ENCODE measurements at places on chromosomes 12 and 14.

DNA sequence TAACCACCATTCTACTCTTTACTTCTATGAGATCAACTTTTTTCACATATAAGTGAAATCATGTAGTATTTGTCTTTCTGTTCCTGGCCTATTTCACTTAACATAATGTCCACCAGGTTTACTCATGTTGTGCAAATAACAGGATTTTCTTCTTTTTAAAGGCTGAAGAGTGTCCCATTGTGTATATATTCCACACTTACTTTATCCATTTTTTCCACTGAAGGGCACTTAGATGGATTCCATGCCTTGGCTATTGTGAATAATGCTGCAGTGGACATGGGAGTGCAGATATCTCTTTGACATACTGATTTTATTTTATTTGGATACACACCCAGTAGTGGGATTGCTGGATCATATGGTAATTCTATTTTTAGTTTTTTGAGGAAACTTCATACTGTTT, 181.1 kb upstream of the HMGA2 start:
- DNase-seq: no peak

DNA sequence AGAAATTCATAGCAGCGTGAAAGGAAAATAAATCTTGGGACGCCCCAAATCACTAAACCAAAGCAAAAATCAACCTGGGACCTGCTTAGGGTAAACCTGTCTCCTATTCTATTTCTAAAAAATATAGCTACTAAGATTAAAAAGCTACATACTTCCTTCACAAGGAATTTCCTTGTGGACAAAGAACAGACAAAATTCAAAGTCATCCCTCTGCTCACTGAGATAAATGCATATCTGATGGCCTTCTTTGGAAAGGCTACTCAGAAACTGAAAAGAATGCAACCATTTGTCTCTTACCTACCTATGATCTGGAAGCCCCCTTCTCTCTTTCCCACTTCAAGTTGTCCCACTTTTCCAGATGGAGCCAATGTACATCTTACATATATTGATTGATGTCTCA, 93.0 kb upstream of the CNOT2 start:
- DNase-seq: no peak

DNA sequence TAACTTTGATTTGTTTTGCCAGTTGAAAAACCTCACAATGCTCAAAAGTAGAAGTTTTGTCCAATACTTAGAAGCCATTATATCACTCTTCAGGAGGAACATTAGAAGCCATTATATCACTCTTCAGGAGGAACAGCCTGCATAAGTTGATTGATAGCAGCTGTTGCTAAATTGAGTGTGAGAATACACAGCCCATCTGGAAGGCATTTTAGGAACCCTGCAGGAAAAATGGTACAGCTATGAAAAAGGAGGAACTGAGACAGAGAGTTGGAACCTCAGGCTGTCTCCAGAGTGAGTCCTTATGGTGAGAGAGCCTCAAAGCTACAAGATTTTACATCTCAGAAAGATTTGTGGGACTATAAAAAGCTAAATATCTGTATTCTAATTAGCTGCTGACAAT, 207.0 kb downstream of the MYRFL start:
- no peak for DNase-seq

DNA sequence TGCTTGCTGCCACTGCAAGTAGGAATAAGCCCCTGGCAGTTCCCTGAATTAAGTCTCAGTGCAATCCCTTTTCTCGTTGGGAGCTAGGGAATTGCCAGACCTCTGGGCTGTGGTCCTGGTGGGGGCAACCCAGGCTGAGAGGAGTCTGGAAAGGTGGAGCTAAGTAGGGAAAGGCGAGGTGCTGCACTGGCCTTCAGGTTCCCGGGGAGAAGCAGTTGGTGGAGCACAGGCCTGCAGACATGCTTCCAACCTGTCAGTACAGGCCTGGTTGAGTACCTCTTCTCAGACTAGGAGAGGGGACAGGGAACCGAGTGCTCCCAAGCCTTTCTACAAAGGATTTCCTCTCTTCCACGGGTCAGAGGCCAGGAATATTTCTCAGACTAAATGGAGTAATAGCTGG, 1.5 kb downstream of the NRIP2 start:
- DNase-seq: no peak

DNA sequence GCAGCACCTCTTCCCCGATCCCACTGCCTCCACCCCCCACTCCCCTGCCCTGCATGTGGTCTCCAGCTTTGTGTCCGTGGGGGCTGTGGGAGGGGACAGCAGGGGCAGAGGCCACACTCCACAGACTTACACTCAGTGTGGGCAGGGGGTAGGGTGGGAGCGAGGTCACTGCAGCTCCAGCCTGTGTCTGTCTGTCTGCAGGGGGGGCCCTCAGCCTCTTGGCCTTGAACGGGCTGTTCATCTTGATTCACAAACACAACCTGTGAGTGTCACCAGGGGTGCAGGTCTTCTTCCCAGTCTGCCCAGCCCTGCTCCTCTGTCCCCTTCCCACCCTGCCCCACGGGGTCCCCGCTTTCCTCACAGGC, 6.5 kb downstream of the NOC4L start:
- no peak for DNase-seq

DNA sequence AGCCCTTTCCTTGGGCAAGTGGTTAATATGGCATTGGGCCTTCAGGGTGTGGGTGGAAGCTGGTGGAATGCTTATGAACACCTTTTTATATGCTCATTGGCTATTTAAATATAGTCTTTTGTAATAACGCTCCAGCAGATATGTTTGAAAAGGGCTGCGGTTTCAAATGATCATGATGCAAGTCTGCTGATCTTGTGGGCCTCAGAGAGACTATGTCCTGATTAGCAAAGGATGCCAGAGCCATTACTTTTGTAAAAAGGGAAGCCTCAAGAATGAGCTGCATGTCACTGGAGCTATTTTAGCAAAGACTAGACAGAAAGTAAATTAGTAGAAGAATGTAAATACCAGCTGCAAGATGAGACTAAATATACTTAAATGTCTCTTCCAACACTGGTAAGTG, 200.5 kb downstream of the GXYLT1 start:
- DNase-seq: no peak

- no peak for DNase-seq
Observed at GRCh38 chr14:96181186-96182056, 23.2 kb upstream of the BDKRB2 start.

DNA sequence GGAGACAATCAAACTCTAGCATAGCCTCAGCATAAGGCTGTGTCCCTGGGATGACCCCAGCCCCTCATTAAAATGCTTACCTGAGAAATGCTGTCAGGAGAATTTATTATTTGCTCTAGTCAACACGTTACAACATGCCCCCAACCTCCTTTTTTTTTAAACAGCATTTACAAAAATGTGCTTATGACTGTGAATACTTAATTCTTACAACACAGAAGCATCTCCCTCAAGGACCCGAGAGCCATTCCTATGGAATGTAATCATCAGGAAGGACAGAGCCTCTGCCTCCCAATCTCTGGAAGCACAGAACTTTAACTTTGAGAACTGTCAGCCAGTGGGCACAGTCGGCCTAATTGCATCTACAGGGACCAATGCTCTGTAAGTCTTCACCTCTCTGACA, 136.6 kb upstream of the OVCH1 start:
- no peak for DNase-seq

DNA sequence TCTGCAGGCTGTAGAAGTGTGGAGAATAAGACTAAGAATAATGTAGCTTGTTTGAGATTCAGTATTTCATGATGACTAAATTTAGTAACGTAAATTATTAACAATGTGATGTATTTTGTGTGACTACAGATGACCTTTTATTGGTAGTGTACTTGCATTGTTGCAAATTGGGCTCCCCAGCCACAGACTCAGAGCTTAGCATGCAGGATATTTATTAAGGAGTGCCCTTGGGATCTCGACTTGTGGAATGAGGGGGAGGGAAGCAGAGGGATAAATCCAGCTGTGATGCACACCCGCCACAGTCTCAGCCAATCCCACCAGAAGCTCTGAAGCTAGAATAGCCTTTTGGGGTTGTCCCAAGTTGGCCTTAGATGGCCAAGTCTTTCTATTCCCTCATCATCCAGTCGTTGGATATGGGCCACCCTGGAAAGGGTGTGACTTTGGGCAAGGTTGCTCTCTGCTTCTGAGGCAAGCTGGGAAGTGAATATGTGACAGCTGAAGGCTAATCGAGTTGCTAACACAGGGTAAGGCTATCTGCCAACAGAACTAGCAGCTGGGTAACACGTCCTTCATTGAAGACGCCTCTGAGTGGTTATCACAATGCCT, 42.1 kb upstream of the USP44 start:
- DNase-seq: no peak

GRCh38 chr12:89064780-89065179, 287.5 kb downstream of the DUSP6 start:
- DNase-seq: no peak

DNA sequence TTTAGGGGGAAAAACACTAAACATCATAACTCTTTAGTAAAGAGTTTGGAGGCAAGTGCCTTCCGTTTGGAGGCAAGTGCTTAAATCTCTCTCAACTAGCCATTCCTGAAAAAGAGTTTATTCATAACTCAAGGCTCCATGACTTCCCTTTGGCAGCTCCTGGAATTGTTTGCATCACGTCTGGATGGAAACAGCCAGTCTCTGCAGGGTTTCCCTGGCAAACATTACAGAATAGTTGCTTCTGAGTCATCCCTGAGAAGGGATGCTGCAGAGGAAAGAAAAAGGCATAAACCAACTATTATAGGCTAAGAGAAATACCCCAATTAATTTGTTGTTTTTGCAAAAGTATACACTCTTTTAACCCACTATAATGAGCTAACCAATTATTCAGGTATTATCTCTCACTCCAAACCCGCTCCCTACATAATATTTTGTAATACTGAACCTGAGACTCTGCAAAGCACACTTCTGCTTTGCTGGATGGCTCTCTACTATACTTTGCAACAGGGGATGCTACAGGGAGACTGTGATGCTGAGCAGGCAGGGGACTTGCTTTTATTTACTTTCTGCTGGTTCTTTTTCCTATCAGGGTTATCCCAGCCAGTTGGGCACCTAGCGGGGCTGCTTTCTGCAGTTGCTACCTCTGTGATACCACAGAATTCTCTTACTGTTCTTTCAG, 497.7 kb downstream of the FUT8 start:
- DNase-seq: no peak

DNA sequence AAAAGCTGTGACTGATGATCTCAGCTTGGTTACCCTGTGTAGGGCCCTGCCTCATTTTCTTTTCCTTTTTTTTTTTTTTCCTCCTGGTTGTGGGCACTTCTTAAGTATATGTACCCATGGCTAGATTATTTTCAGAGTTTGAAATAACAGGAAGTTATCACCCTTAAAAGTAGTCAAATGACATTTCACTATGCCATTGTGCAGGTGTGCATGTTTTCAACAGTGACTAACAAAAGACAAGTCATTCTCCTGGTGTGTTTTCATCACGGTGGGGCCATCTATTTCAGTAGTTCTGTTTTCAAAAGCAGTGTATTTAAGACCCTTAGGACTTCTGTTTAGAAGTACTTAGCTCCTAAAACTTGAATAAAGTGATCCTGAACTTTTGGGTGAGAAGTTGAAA, 15.0 kb downstream of the GABARAPL1 start:
- DNase-seq: no peak

- DNase-seq: no peak
Observed at GRCh38 chr14:55038708-55039107, 11.7 kb downstream of the SOCS4 start.

DNA sequence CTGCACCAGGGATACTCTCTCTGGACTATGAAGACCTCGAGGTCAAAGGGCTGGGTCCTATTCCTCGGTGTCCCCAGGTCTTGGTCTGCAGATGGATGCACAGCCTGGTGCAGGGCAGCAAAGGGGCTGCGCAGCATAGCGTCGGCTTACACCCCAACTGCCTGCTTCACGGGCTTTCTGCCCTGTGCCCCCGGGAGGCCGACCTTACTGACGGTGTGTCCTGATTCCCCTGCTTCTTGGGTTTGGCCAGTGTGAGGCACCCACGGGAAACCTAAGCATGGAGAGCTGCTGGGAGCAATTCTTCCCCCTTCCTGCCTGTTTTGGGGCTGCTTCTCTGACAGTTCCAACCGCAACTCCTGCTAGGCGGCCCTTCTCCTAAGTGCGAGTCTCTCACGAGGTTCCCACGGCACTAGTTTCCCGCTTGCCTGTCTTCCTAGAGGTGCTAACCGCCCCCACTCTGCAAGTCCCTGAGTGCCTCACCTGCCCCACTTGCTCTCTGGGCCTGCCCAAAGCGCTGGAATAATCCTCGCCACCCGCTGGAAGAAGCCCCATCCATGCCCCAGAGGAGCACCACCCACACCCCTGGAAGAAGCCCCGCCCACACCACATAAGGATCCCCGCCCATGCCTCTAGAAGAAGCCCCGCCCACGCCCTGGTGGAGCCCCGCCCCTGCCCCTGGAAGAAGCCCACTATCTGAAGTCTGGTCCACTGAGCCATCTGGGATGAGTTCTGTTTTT, 54.0 kb downstream of the PRIMA1 start:
- no peak for DNase-seq

- DNase-seq: no peak
Observed at GRCh38 chr12:46903058-46903457, 77.3 kb upstream of the SLC38A4 start.

GRCh38 chr14:104436047-104436591, 143.4 kb upstream of the C14orf180 start:
- no peak for DNase-seq

GRCh38 chr12:72901685-72902084, 629.5 kb downstream of the TRHDE start:
- no peak for DNase-seq

DNA sequence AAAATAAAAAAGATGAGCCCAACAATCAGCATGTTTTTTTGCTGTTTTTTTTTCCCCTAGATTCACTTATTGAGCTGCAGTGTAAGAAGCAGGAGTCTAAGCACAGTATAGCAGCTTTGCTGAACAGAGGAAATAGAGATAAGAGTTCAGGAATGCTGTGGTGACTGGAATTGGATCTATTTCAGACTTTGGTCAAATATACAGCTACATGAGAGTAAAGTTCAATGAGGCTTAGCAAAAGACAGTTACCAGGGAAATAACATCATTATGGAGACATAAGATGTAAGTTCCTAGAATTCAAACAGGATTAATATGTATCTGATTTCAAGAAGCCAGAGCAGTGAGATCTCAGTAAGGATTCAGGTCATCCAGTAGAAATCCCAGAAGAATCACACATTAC, 613.0 kb downstream of the RPS29 start:
- no peak for DNase-seq

- DNase-seq: no peak
Observed at GRCh38 chr14:38839694-38840365, 263.2 kb downstream of the SEC23A start.

GRCh38 chr12:107118624-107119023, 25.3 kb upstream of the CRY1 start:
- no peak for DNase-seq

DNA sequence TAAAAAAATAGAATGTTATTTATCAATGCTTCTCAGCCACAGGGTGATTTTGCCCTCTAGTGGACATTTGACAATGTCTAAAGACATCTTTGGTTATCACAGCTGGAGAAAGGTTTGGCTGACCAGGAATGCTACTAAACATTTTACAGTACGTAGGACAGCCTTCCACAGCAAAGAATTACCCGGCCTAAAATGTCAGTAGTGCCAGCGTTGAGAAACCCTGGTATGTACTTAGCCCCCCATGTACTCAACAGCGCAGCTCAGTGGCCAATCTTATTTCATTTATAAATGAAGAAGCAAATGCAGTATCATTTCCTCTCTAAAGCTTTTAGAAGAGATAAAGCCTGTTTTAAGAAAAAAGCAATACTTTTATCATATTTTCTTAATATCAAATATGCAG, 5.8 kb downstream of the MARK3 start:
- no peak for DNase-seq

GRCh38 chr14:22070119-22070982, 396.7 kb upstream of the OR4E1 start:
- DNase-seq: no peak

Data from stimulated activated effector memory CD8-positive, alpha-beta T cell treated with anti-CD3 and anti-CD28 coated beads, Interleukin-12 subunit alpha, Interleukin-12 subunit beta, amount 100 ng/mL, for 72 hours (primary cell).